ENCODE measurements at places on chromosomes 1 and 21.

DNA sequence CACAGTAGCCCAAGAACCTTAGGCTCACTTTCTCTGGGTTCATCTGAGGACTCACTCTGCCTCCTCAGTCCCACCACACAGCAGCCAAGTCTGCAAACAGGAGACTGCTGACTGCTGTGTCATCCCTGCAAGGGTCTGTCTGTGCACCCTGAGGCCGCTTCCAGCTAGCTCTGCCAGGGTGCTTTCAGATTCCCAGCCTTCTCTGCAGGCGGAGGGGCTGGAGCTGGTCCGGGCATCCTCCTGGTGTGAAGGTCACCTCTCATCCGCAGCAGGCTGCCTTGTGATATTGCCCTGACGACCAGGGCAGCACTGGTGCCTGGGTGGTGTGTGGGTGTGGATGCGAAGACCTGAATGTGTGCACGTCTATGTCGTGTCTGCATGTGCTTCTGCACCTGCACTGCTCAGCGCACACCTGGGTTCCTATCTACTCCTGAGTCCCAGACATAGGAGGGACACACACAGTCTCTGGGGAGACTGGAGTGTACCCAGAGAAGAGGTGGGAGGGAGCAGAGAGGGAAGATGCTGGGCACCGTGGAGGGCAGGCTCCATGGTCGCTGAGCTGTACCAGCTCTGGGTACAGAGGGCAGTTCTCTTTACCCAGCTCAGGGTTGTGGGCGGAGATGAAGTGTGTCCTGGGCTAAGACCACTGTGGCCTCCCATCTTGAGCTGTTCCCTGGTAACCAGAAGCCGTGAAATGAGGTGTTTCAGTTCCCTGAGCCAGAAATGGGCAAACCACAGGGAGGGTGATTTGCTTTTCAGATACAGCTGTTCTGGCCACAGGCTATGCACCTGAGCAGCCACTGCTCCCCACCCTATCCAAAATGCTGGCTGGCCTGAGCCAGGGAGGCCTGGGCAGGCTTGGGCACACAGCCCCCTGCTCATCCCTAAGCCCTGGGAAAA, 160.9 kb upstream of the CSF3R start:
- DNase-seq, result no peak

GRCh38 chr21:20538039-20538658, 460.1 kb upstream of the NCAM2 start:
- DNase-seq, result no peak

- DNase-seq, result no peak
Observed at GRCh38 chr1:70874063-70874462, 173.6 kb downstream of the PTGER3 start.

GRCh38 chr1:27116697-27117096, 38.2 kb downstream of the SLC9A1 start:
- no peak for DNase-seq

DNA sequence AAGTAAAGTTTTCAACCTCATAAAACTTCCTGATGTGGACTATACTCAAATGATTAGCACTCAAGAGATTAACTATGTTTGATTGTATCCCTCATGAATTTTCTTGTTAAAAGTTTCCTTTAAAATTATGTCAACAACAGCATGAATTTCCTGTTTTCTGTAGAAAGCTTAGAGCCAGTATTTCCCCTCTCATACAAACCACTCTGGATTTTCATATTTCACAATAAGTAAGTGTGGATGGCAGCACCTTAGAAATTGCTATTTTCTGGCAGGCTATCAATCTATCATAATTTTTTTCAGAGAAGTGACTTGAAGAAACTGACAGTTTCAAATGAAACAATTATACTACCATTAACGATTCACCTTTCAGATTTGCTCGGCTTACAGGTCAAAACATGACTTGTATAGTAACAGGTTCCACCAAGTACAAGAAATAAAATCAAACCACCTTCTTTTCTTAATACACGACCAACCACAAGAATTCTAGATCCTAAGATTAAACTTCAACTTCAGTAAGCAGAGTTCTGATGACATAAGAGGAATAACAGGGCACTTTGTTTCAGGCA, 20.8 kb downstream of the ELK4 start:
- no peak for DNase-seq

DNA sequence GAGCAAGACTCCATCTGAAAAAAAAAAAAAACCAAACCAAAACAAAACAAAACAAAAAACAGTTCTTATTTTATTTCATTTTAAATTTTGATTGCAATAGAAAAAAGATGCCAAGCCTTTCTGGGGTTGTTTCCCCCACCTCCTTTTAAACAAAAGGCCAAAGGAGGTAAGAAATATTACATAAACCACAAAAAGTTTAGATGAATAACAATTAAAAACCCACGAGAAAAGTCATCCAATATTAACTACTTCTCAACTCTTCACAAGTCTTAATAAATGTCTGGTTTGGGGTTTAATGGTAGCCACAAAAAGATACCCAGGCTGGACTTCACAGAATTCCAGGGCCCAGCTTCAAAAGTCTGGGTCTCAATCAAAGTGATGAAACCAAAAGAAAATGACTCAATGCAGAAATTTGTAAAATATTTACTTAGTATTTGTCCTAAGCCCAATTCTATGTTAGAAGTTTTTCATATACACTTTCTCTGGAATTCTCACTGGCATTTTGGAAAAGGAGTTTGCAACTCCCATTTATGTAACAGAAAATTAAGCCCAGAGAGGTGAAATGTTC, 47.0 kb upstream of the SDC3 start:
- DNase-seq, result no peak

DNA sequence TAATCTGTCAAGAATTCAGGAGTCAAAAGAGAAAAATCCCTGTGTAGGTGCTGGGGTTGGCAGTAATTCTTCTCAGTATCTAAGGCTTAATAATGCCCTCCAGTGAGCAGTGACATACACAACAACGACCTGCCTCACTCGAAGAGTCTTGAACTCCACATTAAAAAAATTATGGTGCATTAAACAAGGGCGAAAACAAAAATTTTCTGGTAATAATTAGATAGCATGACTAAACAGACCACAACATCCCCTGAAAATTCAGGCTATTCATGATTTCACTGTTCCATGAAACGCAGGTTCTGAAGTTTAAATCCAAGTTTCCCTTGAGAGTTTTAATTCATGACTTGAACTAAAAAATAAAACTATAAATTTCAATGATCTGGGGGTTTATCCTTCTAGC, 5.1 kb downstream of the SRSF4 start:
- no peak for DNase-seq

DNA sequence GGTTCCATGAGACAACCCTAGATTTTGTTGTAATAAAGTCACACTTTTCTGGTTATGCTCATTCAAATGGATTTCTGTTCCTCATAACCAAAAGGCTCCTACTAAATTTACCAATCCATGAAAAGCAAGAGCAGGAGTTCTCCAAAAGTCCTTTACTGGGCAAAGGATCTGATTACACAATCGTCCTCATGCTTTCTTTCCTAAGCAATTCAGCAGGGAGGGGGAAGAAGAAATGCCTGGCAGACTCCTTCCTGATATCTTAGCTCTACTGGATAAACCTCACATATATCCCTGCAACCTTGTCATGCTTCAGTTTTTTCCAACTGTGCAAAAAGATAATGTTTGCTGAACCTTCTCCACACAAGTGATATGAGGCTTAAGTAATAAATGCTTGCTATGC, 67.6 kb upstream of the GUCA2B start:
- no peak for DNase-seq

- DNase-seq, result no peak
Observed at GRCh38 chr21:38227401-38227800, 29.4 kb upstream of the KCNJ15 start.

GRCh38 chr1:205369701-205370123, 13.0 kb upstream of the KLHDC8A start:
- no peak for DNase-seq

- peak; percentile 59 for DNase-seq
Observed at GRCh38 chr1:46442317-46443161, 47.1 kb upstream of the DMBX1 start.

GRCh38 chr1:230281556-230281955, 144.6 kb downstream of the PGBD5 start:
- DNase-seq, result no peak

DNA sequence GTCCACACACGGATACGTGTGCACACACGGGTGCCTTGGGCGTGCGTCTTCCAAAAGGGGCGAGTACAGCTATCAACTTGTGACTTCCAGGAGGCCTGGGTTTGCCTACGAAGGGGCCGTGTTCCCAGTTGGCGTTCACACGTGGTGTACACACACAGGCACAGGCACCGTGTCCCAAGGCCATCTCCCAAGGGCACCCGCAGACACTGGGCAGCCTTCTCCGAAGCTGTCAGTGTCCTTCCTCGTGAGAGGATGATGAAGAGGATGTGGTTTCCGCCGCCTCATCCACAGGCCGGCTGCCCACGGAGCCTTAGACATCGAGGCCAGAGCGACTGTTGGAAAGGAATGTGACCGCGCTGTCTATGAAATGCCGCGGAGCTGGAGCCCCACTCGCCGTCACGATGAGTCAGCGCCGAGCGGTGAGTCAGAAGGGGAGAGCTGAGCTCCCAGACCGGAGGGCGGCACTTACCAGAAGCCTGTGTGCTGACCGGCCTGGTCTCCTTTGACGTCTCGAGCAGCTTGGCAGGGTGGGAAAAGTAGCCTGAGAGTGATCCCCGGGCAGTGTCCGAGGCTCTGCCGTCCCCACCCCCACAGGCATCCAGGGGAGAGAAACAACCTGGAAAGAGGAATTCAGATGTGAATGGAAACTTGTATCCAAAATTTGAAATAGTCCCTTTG, 141.4 kb upstream of the ARHGEF16 start:
- DNase-seq, result no peak

- DNase-seq, result peak; percentile 52
Observed at GRCh38 chr1:1099506-1100183, 16.2 kb downstream of the C1orf159 start.

All from naive thymus-derived CD4-positive, alpha-beta T cell (primary cell).